Cardiac muscle cell (in vitro differentiated cells and primary cell): ENCODE measurements at places on chromosomes 2 and 18.
A peak's percentile ranks its signal among the peaks of the same experiment; 100 is the strongest.

GRCh38 chr2:27086724-27087593 is at the start of gene KHK:
Gene KHK (plus strand): TSS chr2:27086772. CDS start chr2:27087260, 488 bp downstream.
- peak; percentile 53 for DNase-seq

- DNase-seq: no peak
Measured at GRCh38 chr2:168431301-168432024, 24.6 kb upstream of the CERS6 start.

DNA sequence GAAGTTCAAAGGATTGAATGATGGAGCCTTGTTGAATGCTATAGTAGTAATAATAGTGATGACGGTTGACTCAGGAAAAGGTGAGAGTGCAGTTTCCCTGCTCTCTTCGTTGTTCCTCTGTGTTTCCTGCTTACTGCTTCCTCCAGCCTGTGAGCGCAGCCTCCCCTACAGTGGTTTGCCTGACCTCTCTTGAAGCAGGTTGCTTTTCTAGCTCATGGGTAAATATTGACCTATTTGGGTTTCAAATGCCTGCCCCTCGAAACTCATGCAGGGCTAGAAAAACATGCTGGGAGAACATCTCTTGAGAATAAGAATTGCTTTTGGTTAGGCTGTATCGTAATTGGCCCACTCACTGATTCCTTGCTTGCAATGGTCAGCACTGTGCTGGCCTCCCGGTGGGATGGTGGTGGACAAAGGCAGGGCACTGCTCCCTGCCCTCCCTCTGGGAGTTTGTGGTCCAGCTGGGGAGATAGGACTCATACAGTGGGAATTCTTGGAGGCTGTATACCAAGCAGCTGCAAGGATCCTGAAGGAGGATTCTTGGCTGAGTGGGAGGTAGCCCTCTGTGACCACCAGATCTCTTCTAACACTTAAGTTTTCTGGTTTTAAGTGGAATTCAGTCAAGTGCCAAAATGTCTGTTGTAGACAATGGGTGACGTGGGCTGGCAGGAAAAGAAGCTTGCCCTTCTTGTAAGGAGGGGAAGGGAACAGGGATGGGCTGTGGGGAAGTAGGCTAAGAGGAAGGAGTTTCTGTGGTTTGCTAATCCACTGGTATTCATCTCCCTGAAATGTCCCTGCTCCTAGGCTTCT is 5.4 kb upstream of the RNF181 start:
- peak; percentile 99 for DNase-seq

DNA sequence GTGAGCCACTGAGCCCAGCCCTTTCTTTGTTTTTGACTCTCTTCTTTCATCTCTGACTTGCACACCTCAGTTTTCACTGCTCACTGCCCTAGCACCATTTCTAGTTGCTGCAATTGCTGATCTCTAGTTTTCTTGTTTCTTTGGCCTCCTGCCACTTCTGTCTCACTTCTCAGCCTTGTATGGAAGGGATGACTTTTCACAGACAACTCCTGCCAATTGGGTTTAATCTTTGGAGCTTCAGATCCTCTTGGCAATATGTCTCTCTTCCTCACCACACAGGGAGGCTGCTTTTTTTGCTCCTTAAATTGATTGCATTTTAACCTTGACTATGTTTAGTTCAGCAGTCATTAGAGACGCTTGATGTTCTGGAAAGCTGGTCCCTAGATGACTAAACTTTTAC is 323.1 kb downstream of the CTNNA2 start:
- DNase-seq: no peak

GRCh38 chr2:235843591-235844395 is 324.4 kb downstream of the GBX2 start:
- DNase-seq: no peak

DNA sequence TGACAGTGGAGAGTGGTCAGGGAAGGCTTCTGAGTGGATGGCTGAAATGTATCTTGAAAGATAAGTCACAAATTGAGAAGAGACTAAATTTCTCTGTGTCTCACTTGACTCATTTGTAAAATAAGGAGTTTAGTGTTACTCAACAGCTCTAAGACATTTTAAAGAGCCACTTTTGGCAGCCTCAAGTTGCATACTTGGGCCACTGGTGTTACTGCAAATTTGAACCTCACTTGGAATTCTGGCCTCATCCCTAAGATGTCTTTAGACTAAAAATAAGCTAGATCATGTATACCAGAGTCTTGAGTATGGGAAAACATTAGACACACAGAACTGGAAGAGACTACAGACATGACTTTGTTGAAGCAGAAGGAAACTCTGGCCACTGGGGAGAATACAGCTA is 4.5 kb upstream of the MTLN start:
- DNase-seq: no peak
